ENCODE measurements at places on chromosomes 11 and 22.

DNA sequence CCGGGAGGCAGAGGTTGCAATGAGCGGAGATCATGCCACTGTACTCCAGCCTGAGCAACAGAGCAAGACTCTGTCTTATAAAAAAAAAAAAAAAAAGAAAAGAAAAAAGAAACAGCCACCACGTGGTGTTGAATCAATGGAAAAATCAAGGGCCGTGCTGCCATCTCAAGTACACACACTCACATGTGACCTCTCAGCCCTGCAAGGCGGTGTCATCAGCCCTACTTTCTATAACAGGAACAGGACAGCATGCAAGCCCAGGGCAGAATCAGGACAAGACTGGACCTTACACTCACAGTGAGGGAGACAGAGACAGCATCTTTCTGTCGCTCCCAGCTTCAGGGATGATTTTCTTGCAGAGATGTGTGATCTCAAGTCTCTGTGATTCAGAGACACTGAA lies 179.6 kb downstream of the MPPED1 start:
- no peak for DNase-seq

GRCh38 chr11:65537620-65538231 lies 12.8 kb downstream of the SCYL1 start:
- no peak for DNase-seq

- DNase-seq, result no peak
Measured at GRCh38 chr11:30749268-30749667, 163.1 kb upstream of the MPPED2 start.

DNA sequence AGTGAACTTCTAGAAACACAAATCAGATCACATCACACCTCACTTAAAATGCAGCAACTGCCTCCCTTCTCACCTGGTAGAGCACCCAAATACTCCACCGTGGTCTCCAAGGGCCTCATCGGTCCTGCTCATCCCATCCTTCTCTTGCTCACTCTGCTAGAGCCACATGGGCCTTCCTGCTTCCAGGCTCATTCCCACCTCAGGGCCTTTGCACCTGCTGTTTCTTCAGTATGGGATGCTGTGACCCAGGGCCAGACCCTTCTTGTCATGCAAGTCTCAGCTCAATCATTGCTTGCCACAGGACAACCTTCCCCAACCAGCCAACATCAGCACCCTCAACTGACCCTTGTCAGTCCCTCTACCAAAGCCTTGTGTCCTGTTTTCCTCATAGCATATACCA lies 124.9 kb downstream of the GALNT18 start:
- DNase-seq, result no peak

GRCh38 chr11:45918962-45919675 lies 1.4 kb upstream of the PEX16 start:
- no peak for DNase-seq

GRCh38 chr11:26439854-26440253 lies 107.9 kb downstream of the ANO3 start:
- no peak for DNase-seq

GRCh38 chr11:85431319-85431718 lies 195.8 kb downstream of the DLG2 start:
- DNase-seq, result no peak

DNA sequence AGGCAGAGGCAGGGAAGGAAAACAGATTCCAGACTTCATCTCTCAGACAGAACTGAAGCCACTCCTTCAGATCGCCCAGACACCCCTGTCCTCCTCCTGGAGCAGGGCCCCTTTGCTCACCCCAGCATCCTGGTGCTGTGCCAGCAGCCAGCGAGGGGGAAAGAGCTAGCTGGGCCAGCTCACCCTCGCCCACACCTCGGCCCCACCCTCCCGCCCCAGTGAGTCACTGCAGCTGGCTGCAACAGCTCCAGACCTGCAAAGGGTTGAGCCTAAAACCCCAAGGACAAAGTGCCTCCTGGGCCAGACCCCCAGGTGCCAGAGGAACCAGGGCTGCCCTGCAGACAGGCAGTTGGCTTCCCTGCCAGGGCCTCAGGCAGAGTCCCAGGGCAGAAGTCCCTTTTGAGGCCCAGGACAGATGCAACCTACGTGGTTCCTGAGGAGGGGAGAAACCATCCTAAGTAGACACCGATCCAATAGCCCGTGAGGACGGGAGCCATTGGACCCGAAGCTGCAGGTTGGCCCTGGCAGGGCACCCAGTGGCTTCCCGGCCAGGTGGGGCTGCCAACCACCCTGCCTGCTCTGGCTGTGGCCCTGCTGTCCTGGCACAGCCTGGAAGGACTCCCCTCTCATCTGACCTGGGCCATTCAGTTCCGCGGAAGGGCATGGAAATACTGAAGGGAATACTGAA lies 7.2 kb downstream of the AHNAK start:
- no peak for DNase-seq
